DMS 273 treated with DMSO at 0.1 percent for 48 hours (cell line): ENCODE measurements at places on chromosomes 12 and 14.

- DNase-seq, result no peak
Observed at GRCh38 chr12:1539135-1539534, 55.2 kb downstream of the FBXL14 start.

GRCh38 chr14:85487215-85487614 is 42.7 kb upstream of the FLRT2 start:
- DNase-seq, result no peak

- no peak for DNase-seq
Observed at GRCh38 chr12:125346362-125346761, 281.1 kb downstream of the AACS start.

GRCh38 chr12:26691234-26691970 is 141.6 kb downstream of the ITPR2 start:
- no peak for DNase-seq

DNA sequence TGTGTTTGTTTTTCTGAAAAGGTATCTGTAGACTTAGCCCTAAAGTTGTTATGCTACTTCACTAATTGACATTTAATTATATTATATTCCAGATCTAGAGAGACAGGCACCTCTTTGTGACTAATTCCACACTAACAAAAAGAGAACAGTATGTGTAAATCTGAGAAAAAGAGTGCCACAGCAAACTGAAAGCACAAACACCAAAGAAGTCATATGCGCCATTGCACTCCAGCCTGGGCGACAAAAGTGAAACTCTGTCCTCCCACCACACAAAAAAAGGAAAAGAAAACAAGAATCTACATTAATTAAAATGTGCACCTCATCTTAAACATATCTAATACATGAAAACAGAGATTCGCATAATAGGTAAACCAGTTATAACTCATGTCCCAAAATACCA is 4.4 kb upstream of the CSRNP2 start:
- no peak for DNase-seq

DNA sequence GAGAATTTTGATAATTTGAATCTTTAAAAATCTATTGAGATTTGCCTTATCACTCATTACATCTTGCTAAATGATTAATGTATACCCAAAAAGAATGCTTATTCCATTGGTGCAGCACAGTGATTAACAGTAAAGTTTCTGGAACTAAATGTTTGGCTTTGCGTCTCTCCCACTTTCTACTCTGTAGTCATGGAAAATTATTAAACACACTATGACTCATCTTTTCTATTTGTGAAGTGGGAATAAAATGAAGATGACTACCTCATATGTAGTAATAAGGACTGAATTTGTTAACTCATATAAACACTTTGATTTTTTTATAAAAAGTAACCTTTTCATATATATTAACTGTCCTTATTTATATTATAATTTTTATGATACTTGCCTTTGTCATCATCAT is 118.1 kb downstream of the RERGL start:
- DNase-seq, result no peak

- DNase-seq, result no peak
Observed at GRCh38 chr12:53276511-53276910, 8.4 kb downstream of the ESPL1 start.

- DNase-seq, result no peak
Observed at GRCh38 chr14:101196795-101197590, 293.5 kb upstream of the RTL1 start.

- no peak for DNase-seq
Observed at GRCh38 chr12:93921521-93921920, 226.9 kb upstream of the PLXNC1 start.

- no peak for DNase-seq
Observed at GRCh38 chr14:53448682-53449081, 295.6 kb upstream of the DDHD1 start.

DNA sequence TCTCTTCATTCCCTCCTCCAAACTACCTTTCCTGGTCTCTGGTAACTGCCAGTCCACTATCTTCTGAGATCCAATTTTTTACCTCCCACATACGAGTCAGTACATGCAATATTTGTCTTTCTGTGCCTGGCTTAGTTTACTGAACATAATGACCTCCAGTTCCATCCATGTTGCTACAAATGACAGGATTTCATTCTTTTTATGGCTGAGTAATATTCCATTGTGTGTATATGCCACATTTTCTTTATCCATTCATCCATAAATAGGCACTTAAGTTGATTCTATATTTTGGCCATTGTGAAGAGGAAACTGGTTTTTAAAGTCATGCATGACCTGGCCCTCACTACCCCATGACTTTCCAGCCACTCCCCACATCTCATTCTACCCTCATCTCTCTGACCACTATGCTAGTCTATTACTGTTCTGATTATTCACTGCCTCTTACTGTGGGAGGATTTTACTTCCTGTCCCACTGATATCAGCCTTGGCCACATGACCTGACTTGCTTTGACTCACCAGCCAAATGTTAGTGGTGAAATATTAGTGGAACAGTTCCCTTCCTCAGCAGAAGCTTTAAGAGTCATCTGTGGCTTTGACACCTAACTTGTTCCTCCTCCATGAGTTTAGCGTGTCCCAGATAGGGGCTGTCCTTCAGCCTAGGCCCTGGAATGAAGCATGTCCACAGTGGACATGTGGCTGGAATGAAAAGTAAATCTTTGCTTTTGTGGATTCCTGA is 52.2 kb downstream of the GOLGA5 start:
- DNase-seq, result no peak

DNA sequence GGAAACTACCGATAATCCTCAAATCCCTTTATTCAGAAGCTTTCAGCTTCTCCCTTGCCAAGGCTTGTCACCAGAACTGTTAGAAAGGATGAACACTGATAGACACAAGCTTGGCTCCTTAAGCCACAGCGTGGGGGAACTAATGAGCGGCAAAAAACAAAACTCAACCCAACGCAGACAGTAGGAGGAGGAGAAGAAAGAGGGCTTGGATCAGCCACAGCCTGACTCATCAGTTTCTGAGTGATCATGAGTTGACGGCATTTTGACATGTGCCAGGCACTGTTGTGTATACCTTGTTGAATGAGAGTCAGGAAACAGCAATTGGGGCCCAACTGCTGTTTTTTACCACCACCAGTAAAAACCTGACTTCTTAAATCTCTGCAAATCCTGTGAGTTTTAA is 23.7 kb downstream of the PLXNC1 start:
- DNase-seq, result no peak

DNA sequence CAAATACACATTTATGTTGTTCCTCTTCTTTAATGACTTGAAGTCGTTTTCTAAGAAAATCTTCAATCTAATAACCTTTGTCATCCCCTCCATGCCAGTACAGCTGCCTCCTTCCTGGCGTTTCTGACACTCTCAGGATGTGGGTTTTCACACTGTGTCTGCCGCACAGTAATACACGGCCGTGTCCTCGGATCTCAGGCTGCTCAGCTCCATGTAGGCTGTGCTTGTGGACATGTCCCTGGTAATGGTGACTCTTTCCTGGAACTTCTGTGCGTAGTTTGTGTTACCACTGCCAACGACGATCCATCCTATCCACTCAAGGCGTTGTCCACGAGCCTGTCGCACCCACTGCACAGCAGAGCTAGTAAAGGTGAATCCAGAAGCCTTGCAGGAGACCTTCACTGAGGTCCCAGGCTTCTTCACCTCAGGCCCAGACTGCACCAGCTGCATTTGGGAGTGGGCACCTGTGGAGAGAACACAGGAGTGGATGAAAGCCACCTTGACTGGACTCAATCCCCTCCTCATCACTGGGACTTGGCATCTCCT is 1095.9 kb downstream of the TMEM121 start:
- no peak for DNase-seq

DNA sequence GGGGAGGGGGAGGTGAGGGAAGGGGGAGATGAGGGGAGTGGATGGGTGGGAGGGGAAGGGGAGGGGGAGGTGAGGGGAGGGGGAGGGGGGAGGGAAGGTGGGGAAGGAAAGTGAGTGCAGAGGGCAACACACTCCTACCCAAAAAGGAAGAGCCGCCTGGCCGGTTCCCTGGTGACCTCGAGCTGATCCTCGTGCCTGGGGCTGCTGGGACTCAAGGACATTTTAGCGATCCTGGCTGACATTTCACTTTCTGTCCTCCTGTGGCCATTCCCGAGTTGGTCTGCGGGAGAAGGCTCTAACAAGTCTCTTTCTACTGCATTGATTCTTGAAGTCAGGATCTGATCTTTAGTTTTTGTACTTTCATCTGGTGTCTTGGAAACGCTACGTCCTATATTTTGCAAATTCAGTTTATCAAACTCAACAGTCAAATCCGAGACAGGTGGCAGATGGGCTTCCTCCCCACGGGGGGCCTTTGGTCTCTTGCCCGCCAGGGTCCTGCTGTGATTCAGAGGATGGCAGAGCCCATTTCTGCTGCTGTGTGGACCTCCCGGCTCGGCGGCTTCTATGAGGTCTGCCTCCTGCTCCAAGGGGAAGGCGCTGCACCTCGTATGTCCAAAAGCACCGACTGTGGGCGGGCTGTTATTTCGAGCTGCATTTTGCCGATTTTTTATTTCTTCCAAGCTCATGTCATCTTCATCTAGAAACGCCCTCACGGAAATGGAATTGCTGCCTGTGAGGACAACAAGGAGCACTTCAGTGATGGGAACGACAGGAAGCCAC is 19.1 kb downstream of the PGAM5 start:
- peak; percentile 37 for DNase-seq

GRCh38 chr14:67068251-67068650 is 121.0 kb upstream of the GARIN2 start:
- no peak for DNase-seq

- no peak for DNase-seq
Observed at GRCh38 chr12:130146176-130146931, 15.9 kb upstream of the FZD10 start.

DNA sequence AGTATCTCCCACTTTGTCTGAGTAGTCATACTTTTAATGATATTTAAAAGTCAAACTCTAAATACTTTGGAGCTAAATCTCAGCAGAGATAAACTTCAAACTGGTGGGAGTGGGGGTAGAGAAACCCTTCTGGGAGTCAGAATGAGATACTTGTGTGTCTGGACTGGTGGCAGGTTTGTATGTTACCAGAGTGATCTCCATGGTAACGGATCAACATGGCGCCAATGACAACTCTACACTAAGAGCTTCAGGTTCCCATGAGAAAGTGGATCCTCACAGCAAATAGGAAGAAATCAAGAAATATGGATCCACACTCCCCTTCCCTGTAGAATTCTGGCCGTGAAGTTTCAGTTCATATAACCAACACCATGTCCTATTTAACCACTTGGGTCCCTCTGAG is 121.9 kb downstream of the ETV6 start:
- no peak for DNase-seq

GRCh38 chr14:58571769-58572472 is 65.8 kb upstream of the DACT1 start:
- no peak for DNase-seq

DNA sequence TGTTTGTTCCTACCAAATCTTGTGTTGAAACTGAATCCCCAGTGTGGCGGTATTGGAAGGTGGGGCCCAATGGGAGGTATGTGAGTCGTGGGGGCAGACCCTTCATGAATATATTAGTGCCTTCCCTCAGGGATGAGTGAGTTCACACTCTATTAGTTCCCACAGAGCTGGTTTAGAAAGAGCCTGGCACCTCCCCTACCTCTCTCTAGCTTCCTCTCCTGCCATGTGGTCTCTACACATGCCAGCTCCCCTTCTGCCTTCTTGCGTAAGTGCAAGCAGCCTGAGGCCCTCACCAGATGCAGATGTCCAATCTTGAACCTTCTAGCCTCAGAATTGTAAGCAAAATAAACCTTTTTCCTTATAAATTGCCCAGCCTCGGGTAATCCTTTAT is 105.8 kb downstream of the SPTSSA start:
- DNase-seq, result peak; percentile 79

DNA sequence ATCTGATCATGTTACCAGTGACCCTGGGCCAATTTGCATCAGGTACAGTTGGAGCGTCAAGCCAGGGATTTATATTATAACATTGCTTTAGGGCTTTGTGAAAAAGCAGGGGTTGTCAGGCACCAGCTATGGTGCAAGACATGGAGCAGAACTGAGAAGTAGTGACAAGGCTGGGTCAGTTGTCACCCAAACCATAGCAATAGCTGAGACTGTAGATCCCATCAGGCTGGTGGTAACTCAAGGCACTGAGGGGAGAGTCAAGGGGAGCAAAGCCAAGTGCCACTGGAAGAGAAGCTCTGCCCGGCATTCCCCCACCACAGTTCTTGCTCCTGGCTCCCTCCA is 16.9 kb downstream of the BCL2L14 start:
- DNase-seq, result no peak

GRCh38 chr12:52171950-52172512 is 19.8 kb downstream of the KRT80 start:
- DNase-seq, result no peak

DNA sequence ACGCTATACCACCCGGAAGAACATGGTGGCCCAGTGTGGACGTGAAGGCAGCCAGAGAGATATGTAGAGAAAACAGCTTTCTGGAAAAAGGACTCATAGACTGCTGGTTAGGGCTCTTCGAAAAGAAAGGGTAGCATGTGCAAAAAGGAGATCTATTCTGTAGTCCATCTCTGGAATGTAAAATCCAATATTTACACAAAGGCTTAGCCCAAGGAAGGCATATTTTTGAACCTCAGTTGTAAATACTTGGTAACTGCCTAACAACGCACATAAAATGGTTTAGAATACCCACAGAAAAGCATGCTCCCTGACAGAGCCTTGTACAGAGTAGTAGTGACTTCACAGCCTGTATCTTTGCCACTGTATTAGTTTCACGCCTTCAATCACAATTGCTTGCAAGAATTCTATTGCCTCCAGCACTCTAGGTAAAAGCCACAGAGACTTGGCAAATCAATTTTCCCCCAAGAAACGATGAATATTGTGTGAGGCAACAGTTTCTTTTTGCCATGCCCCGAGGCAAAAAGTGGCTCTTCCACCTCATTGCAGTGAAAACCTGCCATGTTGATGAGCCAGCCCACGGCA is 59.2 kb downstream of the TRIM9 start:
- no peak for DNase-seq

DNA sequence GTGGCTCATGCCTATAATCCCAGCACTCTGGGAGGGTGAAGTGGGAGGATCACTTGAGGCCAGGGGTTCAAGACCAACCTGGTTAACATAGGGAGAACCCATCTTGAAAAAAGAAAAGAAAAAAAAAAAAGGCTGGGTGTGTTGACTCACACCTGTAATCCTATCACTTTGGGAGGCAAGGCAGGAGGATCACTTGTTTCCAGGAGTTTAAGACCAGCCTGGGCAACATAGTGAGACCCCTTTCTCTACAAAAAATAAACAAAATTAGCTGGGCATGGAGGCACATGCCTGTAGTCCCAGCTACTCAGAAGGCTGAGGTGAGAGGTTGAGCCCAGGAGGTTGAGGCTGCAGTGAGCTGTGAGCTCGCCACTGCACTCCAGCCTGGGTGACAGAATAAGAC is 23.0 kb upstream of the LRP1-AS start:
- no peak for DNase-seq

- DNase-seq, result no peak
Observed at GRCh38 chr14:69008421-69008884, 29.4 kb upstream of the ACTN1 start.
